ENCODE measurements at places on chromosomes 1 and 21. TPM values are rescaled to one million over a fixed set of nuclear protein-coding genes. Genes with fewer than 3 reads are reported as not detected.

DNA sequence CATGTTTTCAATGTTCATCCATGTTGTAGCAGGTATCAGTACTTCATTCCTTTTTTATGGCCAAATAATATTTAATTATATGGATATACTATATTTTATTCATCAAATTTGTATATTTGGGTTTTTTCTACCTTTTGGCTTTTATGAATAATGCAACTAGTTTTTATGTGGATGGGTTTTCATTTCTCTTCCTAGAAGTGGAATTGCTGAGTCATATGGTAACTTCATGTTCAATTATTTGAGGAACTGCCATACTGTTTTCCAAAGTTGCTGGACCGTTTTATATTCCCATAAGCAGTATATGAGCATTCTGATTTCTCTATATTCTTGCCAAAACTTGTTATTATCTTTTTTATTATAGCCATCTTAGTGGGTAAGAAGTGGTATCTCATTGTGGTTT is 16.0 kb downstream of the CFAP57 start:
- no peak for DNase-seq

The TESK2 gene
- 3.3 TPM for total RNA-seq

- no peak for DNase-seq
These were observed 30.2 kb upstream of the GLIS1 start for GRCh38 chr1:53769184-53769583.

- no peak for DNase-seq
These were observed 54.7 kb upstream of the DNAH14 start for GRCh38 chr1:224874775-224875174.

The ITLN1 gene
- total RNA-seq: not detected

GRCh38 chr1:169885207-169885606 is 8.5 kb downstream of the SCYL3 start:
- no peak for DNase-seq

GRCh38 chr1:201885531-201886075 is 3.1 kb upstream of the SHISA4 start:
- DNase-seq: no peak

Measured in lung microvascular endothelial cell (primary cell).